ENCODE measurements at places on chromosomes 5 and 9.
A peak's percentile ranks its signal among the peaks of the same experiment; 100 is the strongest.

GRCh38 chr5:72007336-72008111 is 99.8 kb upstream of the MAP1B start:
- DNase-seq = no peak

- no peak for DNase-seq
Observed at GRCh38 chr5:102975457-102976182, 144.3 kb downstream of the GIN1 start.

- no peak for DNase-seq
Observed at GRCh38 chr5:74507370-74508005, 133.0 kb downstream of the ENC1 start.

DNA sequence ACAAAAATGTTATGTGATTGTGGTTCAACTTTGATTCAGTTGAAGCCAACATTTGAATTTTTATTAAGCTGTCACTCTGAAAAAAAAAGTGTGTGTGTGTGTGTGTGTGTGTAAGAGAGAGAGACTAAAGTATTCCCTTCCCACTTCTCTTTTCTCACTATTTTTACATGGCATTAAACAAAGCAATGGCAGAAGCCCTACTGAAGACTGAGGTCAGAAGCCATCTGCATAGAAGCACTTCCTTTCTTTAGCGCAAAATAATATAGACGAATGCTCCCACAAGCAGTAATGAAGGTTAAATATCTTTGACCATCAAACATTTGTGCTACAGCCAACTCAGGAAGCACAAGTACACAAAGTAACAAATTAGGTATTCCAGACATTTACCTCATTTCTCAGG is 540.5 kb downstream of the KCTD16 start:
- no peak for DNase-seq

DNA sequence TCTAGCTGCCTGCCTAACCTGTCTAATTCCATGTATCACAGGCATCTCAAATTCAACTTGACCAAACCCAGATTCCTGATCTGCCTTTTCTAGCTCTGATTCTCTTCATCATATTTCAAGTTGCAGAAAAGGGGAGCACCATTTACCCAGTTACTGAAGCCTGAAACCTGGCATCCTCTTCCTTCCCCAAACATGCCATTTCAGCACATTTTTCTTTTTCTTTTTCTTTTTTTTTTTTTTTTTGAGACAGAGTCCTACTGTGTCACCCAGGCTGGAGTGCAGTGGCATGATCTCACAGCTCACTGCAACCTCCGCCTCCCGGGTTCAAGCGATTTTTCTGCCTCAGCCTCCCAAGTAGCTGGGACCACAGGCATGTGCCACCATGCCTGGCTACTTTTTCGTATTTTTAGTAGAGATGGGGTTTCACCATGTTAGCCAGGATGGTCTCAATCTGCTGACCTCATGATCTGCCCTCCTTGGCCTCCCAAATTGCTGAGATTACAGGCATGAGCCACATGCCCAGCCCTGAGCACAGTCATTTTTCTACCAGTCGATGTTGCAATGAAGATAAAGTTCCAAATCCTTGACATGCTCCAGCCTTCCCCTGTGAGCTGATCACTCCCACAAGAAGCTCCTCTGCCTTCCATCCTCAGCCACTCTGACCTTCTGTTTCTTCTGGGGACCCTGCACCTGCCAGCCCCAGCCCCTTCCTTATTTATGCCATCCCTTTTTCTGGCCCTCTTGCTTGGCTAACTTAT is 32.2 kb downstream of the ACER2 start:
- DNase-seq = no peak

DNA sequence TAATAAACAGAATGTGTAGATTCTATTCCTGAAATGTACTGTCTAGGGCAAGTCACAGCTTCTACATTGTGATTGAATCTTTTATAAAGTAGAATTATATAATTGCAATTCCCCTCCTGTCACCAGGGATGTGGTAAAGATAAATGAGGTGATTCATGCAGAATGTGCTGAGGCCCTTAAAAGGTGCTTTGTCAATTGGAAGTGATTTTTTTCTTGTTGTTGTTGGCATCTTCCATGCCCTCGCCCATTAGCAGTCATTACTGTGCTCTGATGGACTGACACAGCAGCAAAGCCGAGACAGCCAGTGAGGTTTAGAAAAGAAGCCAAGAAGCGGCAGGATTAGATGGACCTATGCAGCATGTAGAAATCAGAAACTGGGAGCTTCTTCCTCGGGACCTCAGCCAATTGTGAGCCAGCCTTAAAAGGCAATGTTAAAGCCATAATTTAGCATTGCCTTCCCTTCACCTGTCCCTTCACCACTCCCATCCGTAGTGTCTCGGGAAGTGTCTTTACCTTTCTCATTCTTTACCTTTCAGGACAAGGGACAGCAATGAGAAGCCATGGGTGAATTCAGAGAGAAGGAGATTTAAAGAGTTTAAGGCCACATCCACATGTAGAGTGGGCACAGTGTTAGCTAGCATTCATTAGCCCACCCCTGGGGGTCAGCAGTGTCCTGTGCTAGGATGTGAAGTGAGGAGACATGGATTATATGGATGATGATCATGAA is 257.8 kb downstream of the PLK2 start:
- DNase-seq = no peak

- no peak for DNase-seq
Observed at GRCh38 chr5:179411161-179411841, 66.0 kb upstream of the ADAMTS2 start.

- DNase-seq = no peak
Observed at GRCh38 chr5:93100976-93101375, 480.0 kb downstream of the NR2F1-AS1 start.

- no peak for DNase-seq
Observed at GRCh38 chr5:120532835-120533234, 68.7 kb downstream of the PRR16 start.

DNA sequence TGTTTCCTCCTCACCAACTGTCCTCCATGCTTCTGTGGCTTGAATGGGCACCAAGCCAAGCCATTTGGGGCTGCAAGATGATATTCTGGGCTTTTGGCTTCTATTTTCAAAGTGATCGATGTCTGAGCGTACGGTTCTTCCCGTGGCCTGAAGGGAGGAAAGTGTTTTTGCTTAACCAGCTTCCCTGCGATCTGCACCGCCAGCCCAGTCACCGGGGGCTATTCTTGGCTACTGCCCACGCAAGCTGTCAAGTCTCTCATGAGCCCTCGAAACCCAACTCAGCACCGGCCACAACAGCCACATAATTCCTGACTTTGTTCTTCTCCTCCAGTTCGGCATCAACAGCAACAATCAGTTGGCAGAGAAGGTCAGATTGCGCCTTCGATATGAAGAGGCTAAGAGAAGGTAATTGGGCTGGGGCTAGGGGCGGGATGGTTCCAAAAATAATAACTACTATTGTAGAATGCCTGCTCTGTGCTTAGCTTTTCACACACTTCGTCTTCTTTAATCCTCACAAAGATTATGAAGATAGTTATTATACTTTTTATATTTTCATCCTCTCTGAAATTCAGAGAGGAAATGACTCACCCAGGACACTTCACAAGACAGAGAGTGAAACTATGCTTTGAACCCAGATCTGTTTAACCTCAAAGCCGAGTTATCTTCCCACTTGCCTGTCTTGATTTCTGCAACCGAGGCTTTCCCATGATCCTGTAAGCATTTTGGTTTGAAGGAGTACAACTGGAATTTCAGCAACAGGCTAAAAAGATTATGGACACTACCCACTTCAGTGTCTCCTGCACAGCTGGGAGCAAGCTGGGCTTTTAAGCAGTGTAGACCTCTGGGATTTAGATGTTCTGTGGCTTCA is 76.4 kb upstream of the RARS1 start:
- no peak for DNase-seq

DNA sequence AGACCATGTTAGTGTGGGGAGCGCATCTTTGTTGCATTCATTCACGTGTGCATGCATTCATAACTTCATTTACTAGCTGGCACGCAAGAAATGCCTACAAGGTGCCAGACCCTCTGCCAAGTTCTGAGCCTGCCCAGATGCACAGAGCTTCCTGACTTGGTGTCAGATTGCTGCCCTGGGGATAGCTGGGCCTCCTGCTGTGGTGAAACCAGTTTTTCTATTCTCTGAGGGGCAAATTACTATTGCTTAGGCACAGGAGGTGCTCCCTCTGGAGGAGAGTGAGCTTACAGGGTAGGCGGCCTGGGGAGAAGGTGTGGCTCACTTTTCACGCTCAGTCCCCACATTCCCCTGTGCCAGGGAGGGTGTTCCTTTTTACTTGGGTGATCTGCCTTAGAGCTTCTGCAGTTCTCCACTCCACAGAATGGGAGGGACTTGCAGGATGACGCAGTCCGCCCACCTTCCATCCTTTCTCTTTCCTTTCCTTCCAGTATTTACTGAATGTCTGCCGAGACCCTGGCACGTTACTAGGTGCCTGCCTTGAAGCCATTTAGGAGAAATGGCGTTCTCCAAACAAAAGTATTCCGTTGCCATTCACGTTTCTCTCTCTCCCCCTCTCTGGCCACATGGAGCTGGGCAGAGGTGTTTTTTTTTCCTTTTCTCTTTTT is 27.9 kb upstream of the CTNNA1 start:
- no peak for DNase-seq

- no peak for DNase-seq
Observed at GRCh38 chr5:104080646-104081175, 518.1 kb upstream of the NUDT12 start.

DNA sequence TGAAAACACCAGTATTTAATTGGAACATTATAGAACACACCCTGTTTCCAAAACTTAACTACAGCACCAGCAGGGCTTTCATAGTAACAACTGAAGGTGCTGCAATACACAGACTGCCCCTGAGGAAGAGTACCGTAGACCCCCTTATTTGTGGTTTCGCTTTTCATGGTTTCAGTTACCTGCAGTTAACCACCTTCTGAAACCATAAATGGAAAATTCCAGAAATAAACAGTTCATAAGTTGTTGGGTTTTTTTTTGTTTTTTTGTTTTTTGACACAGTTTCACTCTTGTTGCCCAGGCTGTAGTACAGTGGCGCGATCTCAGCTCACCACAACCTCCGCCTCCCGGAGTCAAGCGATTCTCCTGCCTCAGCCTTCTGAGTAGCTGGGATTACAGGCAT is 9.5 kb upstream of the GLDC start:
- no peak for DNase-seq

- DNase-seq = no peak
Observed at GRCh38 chr9:33041432-33042188, 16.5 kb downstream of the DNAJA1 start.

- no peak for DNase-seq
Observed at GRCh38 chr5:151480384-151481293, 33.2 kb downstream of the SLC36A1 start.

- peak; percentile 86 for DNase-seq
Observed at GRCh38 chr5:14581891-14582796, 552 bp downstream of the OTULINL start.

DNA sequence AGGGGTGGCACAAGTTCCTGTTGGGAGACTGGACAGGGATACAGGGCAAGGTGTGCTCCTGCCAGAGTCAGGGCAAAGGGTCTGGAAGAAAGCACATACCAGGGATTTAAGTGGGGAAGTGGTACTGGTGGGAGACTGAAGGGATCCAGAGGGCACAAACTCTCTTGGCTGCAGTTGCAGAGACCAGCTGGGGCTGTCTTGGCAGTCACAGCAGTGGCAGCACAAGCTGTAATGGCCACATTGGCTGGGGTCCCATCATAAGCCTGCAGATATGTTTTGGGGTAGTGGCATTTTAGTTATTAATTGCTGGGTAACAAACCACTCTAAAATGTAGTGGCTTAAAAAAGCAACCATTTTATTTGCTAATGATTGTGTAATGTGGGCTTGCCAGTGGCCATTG is 492.2 kb downstream of the ENC1 start:
- no peak for DNase-seq

GRCh38 chr5:17259630-17260257 is 42.3 kb downstream of the BASP1 start:
- DNase-seq = no peak

DNA sequence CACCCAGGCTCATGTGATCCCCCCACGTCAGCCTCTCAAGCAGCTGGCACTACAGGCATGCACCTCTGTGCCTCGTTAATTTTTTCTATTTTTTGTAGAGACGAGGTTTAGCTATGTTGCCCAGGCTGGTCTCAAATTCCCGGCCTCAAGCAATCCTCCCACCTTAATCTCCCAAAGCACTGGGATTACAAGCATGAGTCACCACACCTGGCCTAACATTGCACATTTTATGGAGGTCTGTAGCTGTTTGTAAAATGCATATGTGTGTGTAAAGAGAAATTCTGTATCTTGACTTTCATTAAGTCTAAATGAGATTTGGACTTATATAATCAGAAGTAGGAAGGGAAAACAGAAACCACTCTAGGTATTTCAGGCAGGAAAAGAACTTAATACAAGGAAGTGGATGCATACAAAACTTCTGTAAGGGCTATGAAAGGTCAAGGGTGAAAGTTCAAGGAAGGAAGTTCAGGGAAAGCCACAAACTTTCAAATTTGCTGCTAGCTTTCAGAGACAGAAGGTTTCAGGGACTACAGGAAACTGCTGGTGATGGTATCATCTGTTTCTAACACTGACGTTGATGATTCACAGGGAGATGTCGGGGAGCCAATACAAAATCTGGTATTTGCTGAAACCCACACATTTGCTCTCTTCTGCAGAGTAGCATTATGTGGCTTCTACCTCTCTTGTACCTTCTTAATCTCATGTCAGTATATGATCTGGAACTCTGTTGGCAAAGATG is 209.4 kb downstream of the PIK3R1 start:
- DNase-seq = peak; percentile 20

DNA sequence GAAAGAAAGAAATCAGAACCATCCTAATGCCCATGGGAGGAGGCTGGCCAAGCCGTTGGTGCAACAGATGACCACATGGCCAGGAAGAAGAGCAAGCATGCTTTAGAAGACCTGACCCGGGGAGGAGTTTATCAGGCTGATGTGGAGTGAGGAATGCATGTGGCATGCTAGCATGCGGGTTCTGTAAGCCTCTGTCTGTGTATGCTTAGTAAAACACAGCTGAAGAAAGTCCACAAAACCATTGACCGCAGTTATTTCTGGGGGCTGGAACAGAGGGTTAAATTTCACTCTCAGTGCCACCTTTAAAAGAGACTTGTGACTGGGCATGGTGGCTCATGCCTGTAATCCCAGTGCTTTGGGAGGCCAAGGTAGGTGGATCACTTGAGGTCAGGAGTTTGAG is 19.1 kb downstream of the GFI1B start:
- no peak for DNase-seq

DNA sequence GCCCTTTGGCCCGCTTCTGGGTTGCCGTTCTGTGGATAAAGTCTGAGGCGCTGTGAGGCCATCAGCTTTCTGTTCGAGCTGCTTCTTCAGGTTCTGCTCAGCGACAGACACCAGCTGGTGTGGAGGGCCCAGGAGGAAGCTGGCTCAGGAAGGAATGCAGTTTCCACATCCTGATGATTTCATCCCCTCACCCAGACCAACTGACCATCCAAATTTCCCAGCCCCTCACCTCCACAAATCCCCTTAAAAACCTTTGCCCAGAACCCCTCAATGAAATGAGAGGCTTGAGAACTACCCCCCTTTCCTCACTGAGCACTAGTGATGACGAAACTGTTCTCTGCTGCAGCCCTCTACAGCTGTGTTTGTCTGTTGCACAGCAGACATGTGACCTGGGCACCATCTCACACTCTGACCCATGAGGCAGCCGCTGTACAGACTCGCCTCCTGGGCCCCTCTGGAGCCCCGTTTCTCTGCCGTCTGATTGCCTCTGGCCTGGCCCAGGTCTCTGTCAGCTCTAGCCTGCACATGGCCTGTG is 45.4 kb downstream of the SPATA31C2 start:
- no peak for DNase-seq
